ENCODE measurements at places on chromosomes 13 and 19.

DNA sequence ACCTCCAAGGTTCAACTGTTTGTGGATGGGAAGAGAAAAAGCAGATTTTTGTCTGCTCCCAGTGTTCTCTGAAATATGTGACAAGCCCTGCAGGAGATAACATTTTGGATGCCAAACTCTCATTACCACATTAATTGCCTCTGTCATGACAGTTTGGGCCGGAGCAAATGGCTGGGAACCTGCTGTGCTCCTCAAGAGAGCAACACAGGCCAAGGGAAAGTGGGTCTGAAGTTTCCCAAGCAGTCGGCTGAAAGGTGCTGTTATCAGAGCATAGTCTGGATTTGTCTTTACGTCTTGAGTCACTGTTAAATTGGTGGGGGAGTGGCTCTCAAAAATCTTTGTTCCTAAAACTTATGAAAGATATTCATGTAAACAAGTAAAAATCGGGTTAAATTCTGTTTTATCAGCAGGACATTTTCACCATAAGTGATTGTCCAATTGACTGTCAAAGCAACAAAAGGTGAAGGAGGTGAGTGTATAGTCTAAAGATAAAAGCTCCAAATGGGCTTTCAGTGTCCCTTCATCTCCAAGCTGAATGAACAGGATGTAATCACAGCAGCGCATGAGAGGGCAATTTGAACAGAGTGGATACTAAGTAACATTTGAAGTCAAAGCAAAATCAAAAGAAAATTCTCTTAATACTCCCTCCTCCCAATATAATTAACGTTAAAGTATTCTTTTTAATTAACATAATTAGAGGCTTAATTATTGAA, 844.8 kb downstream of the PCDH17 start:
- peak; percentile 50 for DNase-seq

DNA sequence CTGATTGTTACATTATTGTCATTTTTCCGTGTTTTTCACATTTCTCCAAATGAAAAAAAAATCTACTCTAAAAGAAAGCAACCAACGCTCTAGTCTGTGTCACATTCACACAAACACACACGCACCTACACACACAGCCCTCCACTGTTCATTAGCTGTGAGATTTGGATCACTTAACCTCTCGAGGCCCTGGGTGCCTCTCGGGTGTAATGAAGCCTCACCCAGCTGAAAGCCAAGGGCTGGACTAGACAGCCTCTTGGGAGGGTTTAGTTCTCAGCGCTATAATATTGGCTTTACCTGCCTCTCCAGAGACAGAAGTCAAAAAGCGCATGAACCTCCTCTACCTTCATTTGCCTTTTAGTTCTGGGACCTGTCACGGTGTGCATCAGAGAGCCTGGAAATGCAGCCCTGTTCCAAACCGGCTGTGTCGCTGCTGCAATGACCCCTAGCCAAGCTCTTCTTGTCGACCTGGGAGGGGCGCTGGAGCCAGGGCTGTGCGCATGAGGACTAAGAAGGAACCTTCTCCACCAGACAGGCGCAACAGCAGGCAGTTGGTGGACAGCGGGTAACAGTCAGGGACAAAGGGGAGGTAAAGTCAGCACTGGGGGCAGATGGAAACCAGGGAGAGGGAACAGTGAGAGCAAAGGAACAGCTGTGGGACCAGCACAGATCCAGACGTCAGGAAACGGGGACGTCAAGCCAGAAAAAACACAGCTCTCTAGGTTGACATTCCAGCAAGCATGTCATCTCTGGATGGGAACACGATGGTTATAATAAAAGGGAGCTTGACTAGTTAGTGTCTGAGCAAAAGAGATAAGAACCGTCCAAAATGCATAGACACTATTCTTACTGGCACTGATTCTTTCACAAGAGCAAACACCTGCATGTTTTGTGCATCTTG, 375.9 kb downstream of the EFNB2 start:
- no peak for DNase-seq

DNA sequence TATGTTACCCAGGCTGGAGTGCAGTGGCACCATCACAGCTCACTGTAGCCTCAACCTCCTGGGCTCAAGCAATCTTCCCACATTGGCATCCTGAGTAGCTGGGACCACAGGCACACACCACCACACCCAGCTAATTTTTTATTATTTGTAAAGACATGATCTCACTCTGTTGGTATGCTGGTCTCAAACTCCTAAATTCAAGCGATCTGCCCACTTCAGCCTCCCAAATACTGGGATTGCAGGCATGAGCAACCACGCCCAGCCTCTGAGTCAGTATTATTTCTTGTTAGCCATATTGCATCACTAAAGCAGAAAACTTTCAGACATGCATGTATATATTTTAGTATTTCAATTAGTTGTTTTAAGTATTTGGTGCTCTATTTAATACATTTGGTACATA, 376.4 kb downstream of the GPC6 start:
- no peak for DNase-seq

DNA sequence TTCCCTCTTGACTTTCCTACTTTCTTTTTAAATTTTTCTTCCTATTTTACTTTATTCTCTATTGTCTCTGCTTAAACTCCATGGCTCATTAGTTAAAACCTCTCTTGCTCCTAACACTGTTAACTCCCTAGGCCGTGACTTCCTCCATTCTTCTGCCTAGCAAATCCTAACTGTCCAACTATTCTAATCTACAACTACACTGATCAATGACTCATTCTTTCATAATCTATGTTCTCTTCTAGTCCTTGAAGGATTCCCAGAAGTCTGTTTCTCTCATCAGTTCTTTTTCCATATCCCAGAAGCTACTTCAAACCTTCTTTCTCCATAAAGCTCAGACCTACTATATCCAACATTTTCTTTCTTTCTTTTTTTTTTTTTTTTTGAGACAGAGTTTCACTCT, 66.9 kb downstream of the MICU2 start:
- DNase-seq = no peak

- DNase-seq = no peak
Observed at GRCh38 chr19:31013384-31014020, 335.7 kb downstream of the TSHZ3 start.

GRCh38 chr13:37212826-37213225, 107.4 kb upstream of the CSNK1A1L start:
- DNase-seq = no peak

DNA sequence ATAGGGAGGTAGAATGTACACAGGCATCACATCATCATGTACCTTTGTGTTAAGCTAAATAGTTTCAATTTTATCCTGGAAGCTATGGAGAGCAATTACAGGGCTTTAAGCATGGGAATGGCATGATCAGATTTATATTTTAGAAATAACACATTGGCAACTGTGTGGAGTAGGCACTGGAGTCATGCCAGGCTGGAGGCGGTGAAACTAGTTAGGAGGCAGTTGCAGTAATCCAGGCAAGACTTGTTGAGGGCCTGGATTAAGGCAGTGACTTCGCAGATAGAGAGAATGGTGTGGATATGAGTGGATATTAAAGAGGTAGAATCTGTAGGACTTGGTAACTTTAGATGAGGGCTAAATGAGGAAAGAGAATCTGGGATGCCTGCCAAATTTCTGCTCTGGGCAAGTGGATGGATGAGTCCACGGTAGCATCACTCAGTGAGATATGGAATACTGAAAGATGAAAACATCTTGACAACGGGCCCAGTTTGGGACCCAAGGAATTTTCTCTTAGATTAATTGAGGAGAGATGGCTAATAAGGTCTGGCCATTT, 506.2 kb downstream of the FGF9 start:
- no peak for DNase-seq

- no peak for DNase-seq
Observed at GRCh38 chr13:106010836-106011235, 524.6 kb downstream of the EFNB2 start.

DNA sequence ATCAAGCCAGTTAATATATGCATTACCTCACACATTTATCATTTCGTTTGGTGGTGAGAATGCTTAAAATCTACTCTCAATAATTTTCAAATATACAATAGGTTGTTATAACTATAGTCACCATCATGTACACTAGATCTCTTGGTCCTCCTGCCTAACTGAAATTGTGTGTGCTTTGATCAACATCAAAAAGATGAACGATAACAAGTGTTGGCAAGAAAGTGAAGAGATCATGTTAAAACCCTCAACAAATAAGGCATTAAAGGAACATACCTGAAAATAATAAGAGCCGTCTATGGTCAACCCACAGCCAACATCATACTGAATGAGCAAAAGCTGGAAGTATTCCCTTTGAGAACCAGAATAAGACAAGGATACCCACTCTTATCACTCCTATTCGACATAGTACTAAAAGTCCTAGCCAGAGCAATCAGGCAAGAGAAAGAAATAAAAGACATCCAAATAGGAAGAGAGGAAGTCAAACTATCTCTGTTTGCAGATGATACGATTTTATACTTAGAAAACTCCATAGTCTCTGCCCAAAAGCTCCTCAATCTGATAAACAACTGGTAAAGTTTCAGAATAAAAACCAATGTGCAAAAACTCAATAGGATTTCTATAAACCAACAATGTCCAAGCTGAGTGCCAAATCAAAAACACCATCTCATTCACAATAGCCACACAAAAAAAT, 27.9 kb upstream of the OR10H1 start:
- DNase-seq = no peak

DNA sequence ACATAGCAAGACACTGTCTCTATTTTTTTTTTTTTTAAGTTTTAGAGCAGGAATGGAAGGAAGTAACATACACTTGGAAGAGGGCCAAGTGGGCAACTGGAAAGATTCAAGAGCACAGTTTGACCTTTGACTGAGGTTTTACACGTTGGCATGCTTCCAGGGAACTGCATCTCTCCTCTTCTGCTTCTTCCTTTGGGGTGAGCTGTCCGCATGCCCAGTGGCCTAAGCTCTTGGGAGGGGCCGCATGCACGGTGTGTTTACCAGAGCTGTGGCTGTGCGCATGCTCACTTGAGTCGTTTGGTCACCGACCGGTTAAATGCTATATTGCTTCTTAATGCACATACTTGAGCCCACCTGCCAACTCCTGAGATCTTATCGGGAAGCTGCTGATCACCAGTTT, 727.7 kb downstream of the UQCRFS1 start:
- DNase-seq = no peak

DNA sequence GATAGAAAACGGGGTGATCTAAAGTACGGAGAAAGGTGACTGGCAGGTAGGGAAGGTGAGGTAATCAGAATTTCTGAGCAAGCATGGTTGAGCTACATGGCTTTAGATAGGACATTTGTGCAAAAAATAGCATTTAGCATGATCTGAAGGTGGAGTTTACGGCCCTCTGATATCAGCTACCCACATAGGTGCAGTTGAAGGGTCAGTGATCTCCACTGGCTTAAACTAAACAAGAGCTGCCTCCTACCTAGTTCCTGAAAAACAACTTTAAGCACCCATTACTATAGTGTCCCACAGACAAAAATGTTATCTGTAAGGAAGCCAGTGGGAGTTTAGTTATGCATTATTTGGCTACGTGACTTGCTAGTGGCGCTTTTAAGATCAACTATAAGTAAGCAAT, 1.2 kb upstream of the CASP14 start:
- no peak for DNase-seq

DNA sequence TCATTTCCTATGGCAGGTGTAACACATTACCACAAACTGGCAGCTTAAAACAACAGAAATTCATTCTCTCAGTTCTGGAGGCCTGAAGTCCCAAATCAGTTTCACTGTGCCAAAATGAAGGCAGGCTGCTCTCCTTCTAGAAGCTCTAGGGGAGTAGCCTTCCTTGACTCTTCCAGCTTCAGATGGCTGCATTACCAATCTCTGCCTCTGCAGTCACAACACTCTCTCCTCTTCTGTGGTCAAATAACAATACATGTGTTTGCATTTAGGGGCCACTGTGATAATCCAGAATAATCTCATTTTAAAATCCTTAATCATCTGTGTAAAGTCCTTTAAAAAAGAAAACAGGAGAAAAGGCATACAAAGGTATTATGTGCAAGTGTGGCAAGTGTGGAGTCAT, 7.8 kb downstream of the DIAPH3 start:
- DNase-seq = no peak

DNA sequence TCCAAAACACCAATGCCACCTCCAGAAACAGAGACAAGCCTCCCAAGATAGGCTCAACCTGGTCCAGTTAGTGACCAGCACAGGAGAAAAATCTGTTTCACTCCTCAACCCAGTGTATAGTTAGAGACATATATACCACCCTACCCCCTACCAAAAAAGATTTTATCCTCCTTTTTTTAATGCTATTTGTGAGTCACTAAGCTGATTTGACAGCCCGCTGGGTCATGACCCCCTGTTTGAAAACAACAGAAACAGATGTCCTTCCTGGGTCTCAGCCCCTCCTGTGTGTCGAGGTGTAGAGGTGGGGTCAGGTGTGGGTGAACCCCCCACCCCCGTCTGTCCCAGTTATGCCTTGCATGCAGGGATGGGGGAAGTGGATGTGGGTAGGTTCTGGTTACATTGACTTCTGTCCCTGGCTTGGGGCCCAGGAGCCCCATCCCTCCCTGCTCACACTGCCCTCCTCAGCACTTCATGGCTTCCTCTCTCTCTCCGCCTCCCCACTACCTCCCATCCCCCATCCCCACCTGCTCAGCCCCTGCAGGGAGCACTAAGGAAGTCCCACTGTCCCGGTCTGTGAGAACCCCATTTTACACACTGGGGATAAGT, 14.0 kb upstream of the TOMM40 start:
- DNase-seq = peak; percentile 36

- no peak for DNase-seq
Observed at GRCh38 chr13:101988140-101988539, 413.7 kb downstream of the FGF14 start.

- no peak for DNase-seq
Observed at GRCh38 chr19:38318660-38319059, 985 bp upstream of the KCNK6 start.

- DNase-seq = no peak
Observed at GRCh38 chr19:8306235-8307054, 1.7 kb downstream of the CD320 start.

DNA sequence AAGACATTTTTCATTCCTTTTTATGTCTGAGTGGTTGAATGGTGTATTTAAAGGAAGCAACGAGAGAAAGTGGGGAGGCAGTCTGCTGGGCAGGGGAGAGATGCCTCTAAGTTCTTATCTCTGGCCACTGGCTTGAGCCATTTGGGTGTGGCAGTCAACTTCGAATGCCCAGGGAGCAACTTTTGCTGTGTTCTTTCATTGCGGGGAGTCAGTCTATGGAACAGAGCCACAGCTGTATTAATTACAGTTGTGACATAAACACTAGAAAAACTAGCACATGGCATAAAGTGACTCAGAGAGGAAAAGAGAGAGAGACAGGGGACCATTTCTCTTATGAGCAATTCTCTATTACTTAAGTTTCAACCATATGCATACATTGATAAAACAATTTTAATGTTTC, 40.4 kb upstream of the PDCD5 start:
- no peak for DNase-seq

Measured in NCI-H1092 (cell line).